ENCODE measurements at places on chromosomes 3 and 15. TPM values are rescaled to one million over a fixed set of nuclear protein-coding genes. Genes with fewer than 3 reads are reported as not detected.

DNA sequence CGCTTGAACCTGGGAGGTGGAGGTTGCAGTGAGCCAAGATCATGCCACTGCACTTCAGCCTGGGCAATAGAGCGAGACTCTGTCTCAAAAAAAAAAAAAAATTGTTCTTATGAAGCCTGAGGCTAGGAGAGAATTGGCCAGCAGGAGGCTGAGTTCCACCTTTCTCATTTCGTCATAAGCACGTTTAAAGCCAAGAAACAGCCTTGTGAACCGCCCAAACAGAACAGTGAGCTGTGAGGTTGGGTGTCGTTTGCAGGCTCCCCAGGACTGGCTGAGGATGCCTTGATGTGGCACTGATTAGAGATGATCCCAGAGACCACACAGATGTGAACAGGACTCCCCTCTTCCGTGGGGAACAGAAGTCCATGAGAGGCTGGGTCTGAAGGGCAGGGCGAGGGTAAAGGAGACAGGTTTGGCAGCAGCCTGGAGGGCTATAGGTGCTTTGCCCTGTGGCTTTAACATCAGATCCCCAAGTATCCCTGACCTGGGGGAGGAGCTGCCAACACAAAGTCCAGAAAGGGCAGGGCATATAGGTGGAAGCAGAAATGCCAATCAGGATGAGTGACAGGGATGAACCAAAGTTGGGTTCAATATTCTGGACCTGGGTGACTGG lies 52.9 kb downstream of the CLEC3B start:
- DNase-seq, result no peak

DNA sequence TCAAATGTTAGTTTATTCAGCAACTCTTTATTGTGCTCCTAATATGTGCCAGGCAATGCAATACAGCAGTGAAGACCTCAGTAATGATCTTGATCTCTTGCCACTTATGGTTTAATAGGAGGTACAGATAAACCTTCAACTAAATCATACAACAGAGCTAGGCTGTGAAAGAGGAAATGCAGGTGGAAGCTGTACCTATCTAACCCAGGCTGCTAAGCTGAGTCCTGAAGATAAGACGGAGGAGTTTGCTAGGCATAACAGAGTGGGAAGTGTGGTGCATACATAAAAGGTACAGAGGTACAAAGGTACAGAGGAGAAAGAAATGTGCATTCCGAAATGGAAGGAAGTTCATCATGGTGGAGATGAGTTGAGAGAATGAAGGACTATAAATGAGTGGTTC lies 35.0 kb downstream of the KBTBD8 start:
- DNase-seq, result no peak

- DNase-seq, result no peak
Observed at GRCh38 chr3:52401021-52401420, 43.9 kb downstream of the SEMA3G start.

- no peak for DNase-seq
Observed at GRCh38 chr3:152964911-152965609, 130.1 kb downstream of the P2RY1 start.

- DNase-seq, result no peak
Observed at GRCh38 chr3:178440043-178440442, 96.2 kb upstream of the KCNMB2 start.

- DNase-seq, result no peak
Observed at GRCh38 chr3:182618085-182618732, 175.1 kb upstream of the ATP11B start.

The PLXNB1 gene
- 23.5 TPM for total RNA-seq

The BTLA gene
- not detected for total RNA-seq

The PLA2G4B gene
- total RNA-seq, result 0.36 TPM

DNA sequence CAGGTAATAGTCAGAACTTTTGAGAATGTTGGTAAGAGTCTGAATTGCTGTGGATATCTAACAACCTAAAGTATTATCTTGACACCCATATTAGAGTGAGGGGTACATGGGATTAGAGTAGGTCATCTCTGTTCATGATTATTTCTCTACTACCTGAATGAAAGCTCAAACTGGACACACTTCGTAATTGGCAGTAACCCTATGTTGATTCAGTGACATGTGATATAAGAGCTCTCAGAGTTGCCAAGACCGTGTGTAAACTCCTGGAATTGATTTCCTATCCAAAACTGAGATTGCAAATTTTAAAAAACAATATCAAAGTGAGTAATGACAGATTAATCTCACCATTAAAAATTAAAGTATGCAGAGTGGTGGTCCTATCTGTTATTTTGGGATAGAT lies 214.8 kb upstream of the ARHGEF26 start:
- DNase-seq, result no peak

GRCh38 chr15:29795610-29796009 lies 26.7 kb downstream of the TJP1 start:
- no peak for DNase-seq

DNA sequence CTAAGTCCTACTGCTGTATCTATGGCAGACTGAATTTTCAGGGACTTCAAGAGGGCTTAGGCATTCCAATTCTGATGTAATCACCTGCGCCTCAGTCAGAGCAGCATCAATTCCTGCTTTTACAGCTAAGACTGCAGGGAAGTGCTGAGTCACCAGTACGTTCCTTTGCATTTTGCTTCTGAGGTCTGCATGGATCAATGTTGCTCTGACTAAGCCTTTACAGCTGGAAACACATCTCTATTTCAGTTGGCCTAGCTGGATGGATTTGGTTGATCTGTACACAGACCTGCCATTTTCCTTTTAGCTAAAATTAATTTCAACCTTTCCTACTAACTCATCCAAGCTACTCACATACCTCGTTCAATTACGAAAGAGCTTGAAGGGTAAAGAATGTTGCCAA lies 51.3 kb downstream of the ETV5 start:
- DNase-seq, result no peak

GRCh38 chr3:116190095-116190494 lies 255.2 kb downstream of the LSAMP start:
- no peak for DNase-seq

GRCh38 chr15:66131831-66132230 lies 121.7 kb downstream of the MEGF11 start:
- DNase-seq, result no peak

DNA sequence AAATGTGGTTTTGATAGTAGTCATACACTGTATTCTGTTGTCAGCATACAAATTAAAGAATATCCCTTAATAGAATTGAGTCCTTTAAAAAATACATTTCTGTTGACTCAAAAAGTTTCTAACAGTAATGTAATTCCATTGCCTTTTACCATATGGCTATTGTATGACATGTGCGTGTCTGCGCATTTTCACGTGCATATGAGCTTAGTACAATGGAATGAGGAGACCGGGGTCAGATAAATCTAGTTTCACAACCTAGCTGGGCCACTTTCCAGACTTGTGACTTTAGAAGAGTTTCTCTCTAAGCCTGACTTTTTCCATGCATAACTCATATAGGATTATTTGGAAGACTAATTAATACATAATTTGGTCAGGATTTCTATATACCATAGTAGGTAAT lies 38.7 kb downstream of the ZBTB38 start:
- DNase-seq, result peak; percentile 87

DNA sequence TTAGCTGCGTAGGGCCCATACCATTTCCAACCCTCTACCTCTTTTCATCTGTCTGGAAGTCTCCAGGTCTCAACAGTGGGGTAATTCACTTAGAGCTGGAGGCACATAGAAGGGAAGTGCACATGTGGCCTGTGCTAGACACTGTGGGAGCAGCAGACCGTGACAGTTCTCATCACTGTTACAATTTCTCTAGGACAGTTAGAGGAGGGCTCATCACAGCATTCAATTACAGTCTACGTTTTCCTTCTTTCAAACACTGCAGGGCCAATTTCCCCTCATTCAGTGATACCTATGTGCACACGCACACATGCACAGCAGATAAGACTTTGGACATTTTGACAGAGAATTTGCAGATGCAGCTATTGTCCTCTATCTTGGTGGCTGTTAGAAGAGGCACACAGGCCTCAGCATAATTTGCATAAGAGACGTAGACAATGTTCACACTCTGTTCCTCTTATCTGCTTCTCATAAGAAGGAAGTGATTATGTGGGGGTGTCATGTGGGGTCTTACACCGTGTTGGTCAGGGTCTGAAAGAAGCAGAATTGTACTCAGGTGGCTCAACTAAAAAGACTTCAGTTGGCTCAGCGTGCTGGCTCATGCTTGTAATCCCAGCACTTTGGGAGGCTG lies 12.6 kb upstream of the HRG start:
- DNase-seq, result no peak

DNA sequence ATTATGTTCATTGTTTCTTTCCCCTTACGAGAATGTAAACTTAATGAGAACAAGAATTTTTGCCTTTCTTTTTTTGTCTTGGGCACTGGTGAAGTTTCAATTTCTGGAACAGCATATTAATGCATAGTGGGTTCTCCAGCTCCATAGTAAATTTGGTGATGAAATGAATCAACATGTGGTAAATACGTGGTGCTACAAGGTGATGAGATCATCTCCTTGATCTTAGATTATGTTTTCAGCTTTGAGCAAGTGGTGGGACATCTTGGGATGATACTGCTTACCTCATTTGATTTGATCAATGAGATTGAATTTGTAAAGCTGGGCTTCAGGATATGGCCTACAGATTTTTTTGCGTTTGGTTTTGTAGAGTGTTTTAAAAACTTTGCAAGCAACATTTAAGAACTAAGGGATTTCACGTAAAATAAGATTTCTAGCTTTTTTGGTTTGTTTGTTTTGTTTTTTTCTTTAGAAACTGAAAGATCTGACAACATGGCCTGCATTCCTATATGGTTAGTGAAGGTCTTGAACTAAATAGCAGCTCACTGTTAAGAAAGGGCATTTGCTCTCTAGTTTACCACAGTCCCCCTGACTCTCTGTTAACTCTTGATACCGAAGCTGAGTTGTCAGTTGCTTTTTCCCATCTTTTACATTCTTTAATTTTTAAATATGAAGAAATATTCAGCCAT lies 45.6 kb downstream of the FNDC3B start:
- DNase-seq, result no peak

DNA sequence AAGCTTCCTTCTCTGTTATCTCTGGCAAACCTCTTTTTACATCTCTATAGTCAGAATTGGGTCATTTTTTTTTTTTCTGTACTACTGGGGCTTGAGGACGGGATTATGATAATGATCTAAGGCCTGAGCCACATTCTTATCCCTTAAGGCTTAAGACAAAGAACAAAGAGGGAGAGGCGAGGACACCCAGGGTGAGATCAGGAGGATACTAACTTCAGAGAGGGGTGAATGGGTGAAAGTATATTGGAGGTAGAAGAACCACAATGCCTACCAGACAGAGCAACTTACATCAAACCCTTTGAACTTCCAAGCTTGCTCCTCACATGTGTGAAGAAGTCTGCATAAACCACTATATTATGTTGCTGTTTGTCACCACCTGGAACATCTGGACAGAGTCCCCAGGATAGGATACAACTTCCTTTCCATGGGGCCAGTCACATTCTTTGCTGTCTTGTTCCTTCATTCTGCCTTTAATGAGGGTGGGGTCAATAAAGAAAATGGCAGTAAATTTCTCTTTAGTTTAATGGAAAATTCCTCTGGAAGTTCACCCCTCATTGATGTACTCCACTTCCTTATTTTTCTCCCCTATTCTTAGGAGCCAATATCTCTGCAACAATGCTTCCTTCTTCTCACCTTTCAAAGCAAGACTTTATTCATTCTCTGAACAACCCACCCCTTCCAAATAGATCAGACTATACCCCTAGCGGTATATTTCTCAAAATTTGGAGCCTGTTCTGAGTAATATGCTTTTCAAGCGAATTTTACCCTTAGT lies 9.1 kb upstream of the PDCD6IP start:
- DNase-seq, result no peak

GRCh38 chr3:37986479-37987314 lies 3.9 kb upstream of the VILL start:
- peak; percentile 18 for DNase-seq

- no peak for DNase-seq
Observed at GRCh38 chr15:83413054-83413719, 34.0 kb upstream of the SH3GL3 start.

The SPSB4 gene
- total RNA-seq, result 2.0 TPM

The MORC1 gene
- not detected for total RNA-seq

Data from adrenal gland (tissue), 19 donors.